Activated T-helper 1 cell treated with anti-CD3 and anti-CD28 coated beads, Interleukin-2, amount 50 U/mL, for 16 hours (primary cell): ENCODE measurements at places on chromosomes 4 and X.

GRCh38 chr4:70836081-70836480 lies 3.6 kb downstream of the GRSF1 start:
- DNase-seq: no peak

- no peak for DNase-seq
Measured at GRCh38 chr4:2965262-2965661, 1.9 kb downstream of the GRK4 start.

DNA sequence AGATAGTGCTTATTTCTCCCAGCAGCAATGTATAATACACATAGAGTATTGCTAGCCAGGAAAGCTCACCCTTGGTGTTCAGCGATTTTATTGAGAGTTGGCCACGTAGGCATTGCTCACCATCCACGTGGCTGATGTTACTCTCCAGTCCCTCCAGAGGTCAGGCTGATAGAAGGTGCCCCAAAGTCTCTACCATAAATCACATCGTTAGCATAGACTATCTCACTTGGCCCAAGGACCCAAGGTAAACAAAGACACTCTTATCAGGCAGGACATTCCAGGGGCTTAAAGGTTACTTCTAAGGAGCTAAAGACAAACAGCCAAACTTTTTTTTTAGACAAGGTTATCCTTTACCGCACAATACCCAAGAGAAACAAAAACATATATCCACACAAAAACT lies 30.3 kb upstream of the RGN start:
- no peak for DNase-seq

DNA sequence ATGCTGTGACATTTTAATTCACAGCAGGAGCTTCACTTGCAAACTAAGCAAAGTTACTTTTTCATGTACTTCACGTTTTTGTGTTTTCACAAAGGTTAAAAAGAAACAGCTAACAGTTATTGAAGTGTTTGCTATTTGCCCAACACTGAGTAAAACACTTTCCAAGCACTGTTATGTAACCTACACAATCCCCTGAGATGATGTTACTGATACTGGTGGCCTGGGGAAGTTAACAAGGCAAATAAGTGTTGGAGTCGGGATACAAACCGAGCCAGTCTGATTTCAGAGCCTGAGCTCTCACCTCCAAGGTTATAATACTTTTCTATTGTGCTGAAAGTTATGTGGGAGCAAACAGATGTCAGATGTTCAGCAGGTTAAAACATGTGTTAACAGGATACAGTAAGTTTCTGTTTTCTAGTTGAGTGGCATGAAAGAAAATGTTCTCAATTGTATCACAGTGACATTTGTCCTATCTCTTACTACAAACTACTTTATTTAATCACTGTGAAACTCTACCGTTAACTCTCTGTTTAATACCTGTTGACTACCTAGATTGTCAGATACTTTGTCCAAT lies 3.9 kb upstream of the CXCL13 start:
- DNase-seq: no peak

DNA sequence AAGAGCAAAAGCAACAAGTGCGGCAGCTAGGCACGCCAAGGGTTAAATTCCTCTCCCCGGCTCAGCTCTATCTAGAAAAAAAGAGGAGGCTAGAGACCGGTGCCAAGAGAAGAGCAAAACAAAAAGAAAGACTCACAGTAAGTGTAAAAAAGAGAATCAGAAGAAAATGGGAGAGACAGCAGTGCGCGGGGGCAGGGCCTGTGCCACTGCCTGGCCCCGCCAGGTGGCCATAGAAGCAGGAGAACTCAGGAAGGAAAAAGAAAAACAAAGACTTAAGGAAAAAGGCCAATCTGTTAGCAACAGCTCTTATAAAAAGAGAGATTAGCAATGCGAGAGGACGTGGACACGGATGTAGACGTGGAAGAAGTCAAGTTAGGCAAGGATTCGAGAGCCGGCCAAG lies 3.2 kb downstream of the ACOX3 start:
- DNase-seq: no peak

GRCh38 chrX:84078991-84079390 lies 109.0 kb downstream of the RPS6KA6 start:
- DNase-seq: no peak

- no peak for DNase-seq
Measured at GRCh38 chr4:113636877-113637276, 124.7 kb downstream of the CAMK2D start.

DNA sequence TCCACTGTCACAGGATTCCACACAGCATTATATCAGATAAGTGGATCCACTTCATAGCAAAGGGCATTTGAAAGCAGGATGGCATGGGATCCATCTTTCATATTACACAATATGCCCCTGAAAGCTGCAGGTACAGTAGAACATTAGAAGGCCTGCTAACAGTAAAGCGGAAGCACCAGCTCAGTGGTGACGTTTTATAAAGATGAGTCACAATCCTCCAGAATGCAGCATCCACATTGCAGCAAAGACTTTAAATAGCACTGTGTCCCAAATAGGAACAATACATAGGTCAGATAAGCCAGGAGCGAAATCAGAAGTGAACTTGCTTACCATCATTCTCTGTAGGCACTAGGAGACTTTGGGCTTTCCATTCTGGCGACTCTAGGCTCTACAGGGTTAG lies 609.5 kb upstream of the FAT1 start:
- DNase-seq: no peak

DNA sequence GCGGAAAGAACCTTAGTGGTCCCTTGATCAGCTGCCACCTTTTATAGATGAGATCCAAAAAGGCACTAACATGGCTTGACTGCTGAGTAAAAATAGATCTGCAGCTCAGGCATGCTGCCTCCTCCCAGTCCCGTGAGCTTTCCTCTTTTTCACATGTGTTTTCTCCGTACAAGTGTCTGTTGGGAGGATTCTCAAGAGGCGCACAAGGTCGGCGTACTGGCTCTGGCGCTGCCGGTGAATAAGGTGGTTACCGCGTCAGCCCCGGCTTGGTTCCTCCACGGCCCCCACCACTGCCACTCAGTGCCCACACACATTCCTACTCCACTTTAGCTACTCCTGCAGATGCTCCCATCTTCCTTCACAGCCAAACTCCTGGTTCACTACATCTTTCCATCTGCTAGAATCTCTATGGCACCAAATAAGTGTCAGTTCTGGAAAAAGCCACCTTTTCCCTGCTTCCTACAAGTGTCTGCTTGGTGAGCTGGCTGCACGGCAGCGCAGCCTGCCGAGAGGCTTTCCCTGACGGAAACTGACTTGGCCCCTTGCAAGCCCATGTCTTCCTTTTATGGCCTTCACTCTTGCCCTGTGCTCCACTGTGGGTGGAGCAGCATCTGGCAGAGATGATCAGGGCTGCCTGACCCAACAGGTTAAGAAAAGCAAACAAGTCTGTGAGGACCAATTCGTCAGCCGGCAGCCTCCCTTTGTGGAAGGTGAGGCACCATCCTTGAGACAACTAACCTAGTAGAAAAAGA lies 99.8 kb downstream of the KLHL8 start:
- DNase-seq: no peak

GRCh38 chr4:102163404-102164140 lies 181.7 kb downstream of the SLC39A8 start:
- no peak for DNase-seq

GRCh38 chrX:150730719-150731118 lies 37.5 kb downstream of the MTMR1 start:
- DNase-seq: no peak

DNA sequence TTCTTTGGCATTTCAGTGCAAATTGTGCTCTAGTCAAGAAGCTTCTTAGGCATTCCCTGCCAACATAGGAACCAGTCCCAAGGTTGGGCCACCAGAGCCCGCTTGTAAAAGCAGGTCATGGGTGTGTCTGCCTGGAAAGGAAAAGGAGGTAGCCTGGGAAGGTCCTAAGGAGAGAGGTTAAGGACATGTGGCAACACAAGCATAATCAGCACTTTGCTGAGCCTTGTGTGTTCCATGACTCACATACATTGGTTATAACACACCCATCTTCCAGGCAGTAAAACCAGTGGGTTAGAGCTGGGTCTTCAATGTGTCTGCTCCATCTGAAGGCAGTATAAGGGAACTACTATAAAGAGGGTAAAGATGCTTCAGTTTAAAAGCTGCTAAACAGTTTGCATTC lies 165.0 kb downstream of the FHIP1A start:
- no peak for DNase-seq

DNA sequence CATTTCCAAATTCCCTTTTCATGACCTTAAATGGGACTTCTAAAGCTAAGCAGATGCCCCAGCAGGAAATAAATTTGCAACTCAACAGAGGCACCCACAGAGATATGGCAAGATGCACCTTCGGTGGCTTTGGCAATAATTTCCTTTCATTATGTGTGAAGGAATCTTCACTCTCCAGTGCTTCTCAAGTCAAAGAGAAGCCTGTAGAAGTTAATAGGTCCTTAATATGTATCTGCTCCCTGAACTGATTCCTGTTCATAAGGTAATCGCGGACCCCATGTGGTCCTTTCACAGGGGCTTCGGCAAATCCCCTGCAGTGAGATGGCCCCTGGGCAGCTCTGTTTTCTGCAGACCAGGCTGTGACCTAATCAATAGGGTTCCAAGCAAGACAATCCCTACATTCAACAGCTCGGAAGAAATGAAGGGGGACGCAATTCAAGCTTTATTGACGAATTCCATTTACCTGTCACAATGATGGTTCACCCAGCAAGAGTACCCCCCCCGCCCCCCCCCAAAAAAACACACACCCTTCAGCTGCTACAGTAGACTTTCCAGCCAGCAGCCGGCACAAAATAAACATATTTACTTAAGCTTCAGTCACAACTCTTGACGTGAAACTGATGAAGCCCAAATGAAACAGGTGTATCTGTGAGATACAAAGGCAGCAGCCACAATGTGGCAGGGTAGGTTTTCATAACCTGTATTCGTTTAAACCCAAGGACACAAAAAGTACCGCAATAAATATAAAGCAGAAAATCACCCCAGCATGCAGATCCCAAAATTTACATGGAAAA lies 35.3 kb downstream of the FAT1 start:
- no peak for DNase-seq

GRCh38 chr4:36128689-36129088 lies 115.6 kb downstream of the ARAP2 start:
- no peak for DNase-seq

DNA sequence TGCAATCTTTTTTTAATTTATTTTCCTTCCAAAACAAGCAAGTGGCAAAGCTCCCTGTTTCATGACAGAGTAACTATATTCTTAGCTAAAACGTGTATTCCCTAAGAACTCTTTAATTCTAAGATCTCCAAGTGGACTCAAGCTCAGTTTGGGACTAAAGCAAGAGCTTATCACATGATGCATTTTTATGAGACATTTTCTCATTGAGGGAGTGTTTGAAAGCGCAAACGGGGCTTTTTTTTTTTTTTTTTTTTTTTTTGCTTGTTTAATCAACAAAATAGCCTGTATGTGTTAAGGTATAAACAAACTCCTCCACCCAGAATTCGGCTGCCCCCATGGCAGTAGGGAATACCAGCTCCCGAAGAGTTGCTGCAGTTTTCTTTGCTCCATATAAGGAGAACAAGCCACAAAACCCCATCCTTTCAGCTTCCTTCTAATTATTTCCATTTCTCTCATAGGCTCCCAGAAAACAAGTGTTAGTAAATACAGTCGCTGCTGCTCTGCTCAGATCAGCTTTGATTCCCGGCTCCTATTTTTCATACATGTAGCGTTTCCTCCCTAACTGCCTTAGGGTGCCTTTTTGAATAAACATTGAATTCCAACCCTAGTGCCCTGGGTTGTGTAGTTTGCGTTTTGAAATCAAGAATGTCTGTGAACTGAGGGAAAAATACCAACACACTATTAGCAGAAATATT lies 669 bp upstream of the PPARGC1A start:
- DNase-seq: no peak

DNA sequence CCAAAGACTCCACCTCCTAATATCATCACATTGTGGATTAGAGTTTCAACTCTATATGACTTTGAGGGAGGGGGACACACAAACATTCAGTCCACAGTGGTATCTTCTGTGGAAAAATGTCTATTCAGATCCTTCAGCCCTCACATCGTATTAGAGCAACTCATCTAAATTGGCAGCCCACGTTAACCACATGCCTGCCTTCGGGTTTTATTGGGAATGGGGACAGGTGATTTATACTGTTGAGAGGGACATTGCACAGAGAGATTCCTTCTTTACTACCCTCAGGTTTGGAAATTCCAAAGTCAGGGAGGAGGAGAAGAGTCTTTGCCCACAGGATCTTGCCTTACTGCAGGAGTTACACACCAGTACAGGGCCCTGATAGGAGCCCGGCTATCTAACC lies 372.5 kb downstream of the AFF2 start:
- DNase-seq: no peak

DNA sequence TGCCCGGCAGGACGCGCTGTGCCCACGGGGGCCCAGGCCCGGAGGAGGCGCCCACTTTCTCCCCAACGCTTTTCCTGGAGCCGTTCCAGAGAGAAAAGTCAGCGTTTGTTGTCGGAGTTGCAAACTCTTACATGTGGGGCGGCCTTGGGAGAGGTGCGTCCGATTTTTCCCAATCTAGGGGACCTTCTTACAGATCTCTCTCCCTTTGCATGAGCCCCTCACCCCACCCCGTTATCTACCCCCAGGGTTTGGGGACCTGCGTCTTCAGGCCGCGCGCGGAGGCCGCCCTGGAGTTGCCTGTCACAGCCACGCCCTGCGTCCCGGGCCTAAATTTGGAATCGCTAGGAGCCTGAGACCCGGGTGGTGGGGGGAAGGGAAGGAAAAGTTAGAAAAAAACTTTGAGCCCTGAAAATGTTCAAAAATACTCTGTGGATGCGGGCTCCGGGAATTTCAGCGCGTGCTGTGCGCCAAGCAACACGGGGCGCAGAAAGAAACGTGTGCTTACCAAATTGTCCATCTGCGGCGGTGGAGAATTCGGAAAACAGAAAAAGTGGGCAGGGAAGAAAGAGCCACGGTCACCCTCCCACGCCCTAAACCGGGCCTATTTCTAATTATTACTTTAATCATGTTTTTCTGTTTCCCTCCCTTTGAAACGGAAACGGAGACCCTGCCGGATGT lies 587 bp downstream of the CD99 start:
- no peak for DNase-seq

- DNase-seq: peak; percentile 29
Measured at GRCh38 chrX:153582896-153583295, 16.0 kb downstream of the CCNQ start.

DNA sequence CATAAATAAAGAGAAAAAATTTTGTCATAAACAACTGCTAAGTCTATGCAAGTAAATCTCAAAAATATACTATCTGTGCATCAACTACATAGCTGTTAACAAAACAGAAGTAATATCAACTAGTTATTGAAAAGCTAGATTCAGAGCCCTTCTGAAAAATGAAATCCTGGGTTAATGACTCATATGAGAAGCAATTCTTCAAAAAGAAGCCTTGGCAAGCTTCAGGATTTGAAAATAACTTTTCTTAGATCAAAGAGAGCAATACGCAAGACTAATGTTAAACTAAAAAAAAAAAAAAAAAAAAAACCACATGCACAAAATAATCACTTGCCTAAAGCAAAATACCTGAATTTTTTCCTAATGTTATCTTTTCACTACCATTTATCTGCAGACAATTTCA lies 566.1 kb upstream of the BOD1L1 start:
- no peak for DNase-seq

GRCh38 chrX:9072281-9072680 lies 38.4 kb upstream of the FAM9B start:
- DNase-seq: no peak

DNA sequence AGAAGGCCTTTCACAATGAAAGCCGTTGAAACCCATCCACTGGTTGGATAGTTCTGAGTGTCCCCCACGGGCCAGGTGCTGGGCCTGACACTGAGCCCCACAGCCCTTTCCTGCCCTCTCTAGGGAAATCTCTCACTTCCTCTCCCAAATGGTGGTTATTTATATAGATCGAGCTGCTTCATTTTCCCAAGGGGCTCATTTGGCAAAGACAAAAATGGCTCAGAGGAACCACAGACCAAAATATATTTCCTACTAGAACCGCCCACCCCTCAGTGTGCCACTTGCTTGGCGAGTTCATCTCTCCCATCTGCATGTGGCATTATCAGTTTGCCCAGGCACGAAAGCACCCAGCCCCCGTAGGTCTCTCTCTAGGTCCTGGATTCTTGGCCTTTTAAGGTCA lies 53.3 kb upstream of the STIM2 start:
- DNase-seq: no peak
